Neural crest cell (in vitro differentiated cells): ENCODE measurements at places on chromosomes 3 and 15. TPM values are rescaled to one million over a fixed set of nuclear protein-coding genes. Genes with fewer than 3 reads are reported as not detected.

ROBO2 gene
- 26.0 and 27.9 TPM in 2 replicates for total RNA-seq

CRYGS gene
- total RNA-seq: 4.3 and 4.7 TPM in 2 replicates

ZBTB20 gene
- total RNA-seq: 12.4 and 13.9 TPM in 2 replicates

PRKCD gene
- 10.8 and 11.9 TPM in 2 replicates for total RNA-seq

PAQR9 gene
- 1.8 and 1.9 TPM in 2 replicates for total RNA-seq

ERICH6 gene
- total RNA-seq: 0.40 and 0.57 TPM in 2 replicates

SLC6A1 gene
- 0.42 and 0.45 TPM in 2 replicates for total RNA-seq

BTLA gene
- total RNA-seq: not detected in 2 replicates

- H3K4me3 ChIP-seq: no peak overlapping the region
- peak overlapping the region; percentile 40 for H3K27ac ChIP-seq
- no peaks in the 10 kb centered on the region for H3K36me3 ChIP-seq
- no peaks in the 10 kb centered on the region for H3K27me3 ChIP-seq
Observed at GRCh38 chr3:169836942-169837275, 24.2 kb upstream of the LRRC34 start.

- no peak for DNase-seq
- H3K27me3 ChIP-seq: no peaks in the 10 kb centered on the region
- no peak overlapping the region for H3K27ac ChIP-seq
Observed at GRCh38 chr3:179156775-179157174, 8.6 kb downstream of the PIK3CA start.

DNA sequence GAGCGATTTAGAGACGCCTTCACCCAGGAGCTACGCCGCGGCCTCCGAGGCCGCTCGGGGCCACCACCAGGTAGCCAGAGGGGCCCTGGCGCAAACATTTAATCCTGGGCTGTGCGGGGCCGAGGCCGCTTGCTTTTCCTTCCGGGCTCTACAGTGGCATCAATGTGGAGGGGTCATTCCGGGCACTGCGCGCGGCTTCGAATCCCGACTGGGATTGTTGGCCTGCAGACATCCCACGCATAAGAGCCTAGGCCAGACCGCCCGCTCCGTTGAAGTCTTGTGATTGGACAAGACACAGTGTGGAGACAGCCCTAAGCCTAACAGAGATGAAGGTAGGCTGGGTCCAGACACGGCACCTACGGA is 568 bp upstream of the NCBP2 start:
- peaks cover 39% of the 10 kb centered on the region for H3K4me1 ChIP-seq
- DNase-seq: no peak
- peak overlapping the region; percentile 98 for H3K4me3 ChIP-seq
- peaks cover 4% of the 10 kb centered on the region for H3K27me3 ChIP-seq

DNA sequence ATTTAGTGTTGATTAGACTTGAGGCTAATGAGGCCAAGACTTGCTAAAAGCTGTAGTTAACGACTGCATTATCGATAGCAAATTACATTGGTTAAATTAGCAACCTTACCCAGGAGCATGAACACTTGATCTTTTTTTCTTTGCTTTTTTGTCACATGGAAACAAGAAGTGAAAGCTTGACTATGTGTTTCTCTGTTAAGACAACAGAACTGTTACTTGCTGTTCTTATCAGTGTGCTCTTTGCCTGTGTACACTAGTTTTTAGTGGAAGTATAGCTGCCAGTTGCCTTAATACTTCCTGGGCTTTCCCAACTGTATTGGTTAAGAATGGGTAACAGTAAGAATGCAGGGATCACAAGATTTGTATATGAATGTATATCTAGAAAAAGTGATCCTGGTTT is 625.5 kb downstream of the NAALADL2 start:
- H3K4me1 ChIP-seq: no peaks in the 10 kb centered on the region
- no peaks in the 10 kb centered on the region for H3K27me3 ChIP-seq
- no peak for DNase-seq

DNA sequence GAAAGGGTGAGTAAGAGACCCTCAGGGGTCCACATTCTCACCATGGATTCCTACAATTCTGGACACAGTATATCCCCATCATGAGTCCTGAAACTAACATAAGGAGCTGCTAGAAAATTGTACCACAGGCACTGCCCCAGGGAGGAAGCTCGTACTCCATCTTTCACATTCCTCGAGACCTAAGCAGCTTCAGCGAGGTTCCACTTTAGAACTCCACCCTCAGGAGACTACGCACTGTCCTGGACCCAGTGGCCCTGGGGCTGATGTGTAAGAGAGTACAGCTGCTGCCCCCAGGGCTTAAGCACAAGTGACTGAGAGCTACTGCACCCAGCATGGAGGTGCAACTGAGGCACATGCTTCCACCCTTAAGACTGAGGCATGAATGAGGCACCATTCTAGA is 352.5 kb downstream of the ZNF385D start:
- H3K4me1 ChIP-seq: no peaks in the 10 kb centered on the region
- no peaks in the 10 kb centered on the region for H3K27me3 ChIP-seq
- H3K4me3 ChIP-seq: no peak overlapping the region
- no peak for DNase-seq
- H3K27ac ChIP-seq: no peak overlapping the region
- no peaks in the 10 kb centered on the region for H3K36me3 ChIP-seq

DNA sequence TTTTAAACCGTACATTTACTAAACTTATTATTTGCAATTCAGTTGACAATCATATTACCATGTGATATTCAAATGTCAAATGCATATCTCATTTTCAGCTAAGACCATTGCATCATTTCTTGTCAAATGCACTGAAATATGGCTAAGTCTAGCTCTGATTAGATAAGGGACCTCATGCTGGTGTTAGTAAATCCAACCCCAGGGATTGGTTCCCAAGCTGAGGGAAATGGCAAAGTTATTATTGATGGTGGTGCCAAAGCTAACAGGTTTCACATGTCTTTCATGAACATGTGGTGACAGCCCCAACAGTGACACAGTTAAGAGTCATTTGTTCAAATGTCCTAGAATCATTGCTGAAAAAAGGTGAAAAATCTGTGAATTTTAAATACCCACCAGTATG is 641.1 kb downstream of the MECOM start:
- no peaks in the 10 kb centered on the region for H3K36me3 ChIP-seq
- H3K27ac ChIP-seq: no peak overlapping the region
- DNase-seq: no peak
- peaks cover 21% of the 10 kb centered on the region for H3K4me1 ChIP-seq

GRCh38 chr3:50815844-50816243 is 141.1 kb downstream of the DOCK3 start:
- peaks cover 11% of the 10 kb centered on the region for H3K4me1 ChIP-seq
- no peaks in the 10 kb centered on the region for H3K36me3 ChIP-seq
- no peaks in the 10 kb centered on the region for H3K27me3 ChIP-seq
- DNase-seq: no peak
- H3K27ac ChIP-seq: no peak overlapping the region
- no peak overlapping the region for H3K4me3 ChIP-seq

GRCh38 chr15:39251413-39252133 is 329.3 kb upstream of the THBS1 start:
- H3K36me3 ChIP-seq: no peaks in the 10 kb centered on the region
- H3K27ac ChIP-seq: no peak overlapping the region
- no peak overlapping the region for H3K4me3 ChIP-seq
- H3K27me3 ChIP-seq: no peaks in the 10 kb centered on the region
- H3K4me1 ChIP-seq: peaks cover 12% of the 10 kb centered on the region

- H3K4me3 ChIP-seq: no peak overlapping the region
- H3K27me3 ChIP-seq: no peaks in the 10 kb centered on the region
- peaks cover 62% of the 10 kb centered on the region for H3K4me1 ChIP-seq
- DNase-seq: no peak
- H3K27ac ChIP-seq: no peak overlapping the region
- H3K36me3 ChIP-seq: peaks cover 9% of the 10 kb centered on the region
Observed at GRCh38 chr15:68606375-68606774, 27.6 kb downstream of the CORO2B start.

DNA sequence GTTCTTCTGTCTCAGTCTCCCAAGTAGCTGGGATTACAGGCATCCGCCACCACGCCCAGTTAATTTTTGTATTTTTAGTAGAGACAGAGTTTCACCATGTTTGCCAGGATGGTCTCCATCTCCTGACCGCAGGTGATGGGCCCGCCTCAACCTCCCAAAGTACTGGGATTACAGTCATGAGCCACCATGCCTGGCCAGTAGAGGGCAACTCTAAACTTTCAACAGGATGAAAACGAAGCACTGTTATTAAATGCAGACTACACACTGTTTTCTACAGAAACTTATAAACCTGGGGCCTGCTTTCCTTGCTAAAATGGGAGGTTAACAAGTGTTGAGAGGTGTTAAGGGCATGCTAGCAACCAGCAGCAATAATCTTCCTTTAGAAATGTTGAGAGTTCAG is 7.6 kb downstream of the ARPC4 start:
- peaks cover 20% of the 10 kb centered on the region for H3K36me3 ChIP-seq
- H3K4me3 ChIP-seq: no peak overlapping the region
- H3K27ac ChIP-seq: no peak overlapping the region
- no peak for DNase-seq
- H3K27me3 ChIP-seq: no peaks in the 10 kb centered on the region
- H3K4me1 ChIP-seq: no peaks in the 10 kb centered on the region

GRCh38 chr3:25385807-25386460 is 42.1 kb upstream of the RARB start:
- no peak overlapping the region for H3K4me3 ChIP-seq
- H3K27ac ChIP-seq: no peak overlapping the region
- DNase-seq: no peak
- no peaks in the 10 kb centered on the region for H3K27me3 ChIP-seq

GRCh38 chr3:135165260-135165659 is 370.2 kb downstream of the EPHB1 start:
- peaks cover 31% of the 10 kb centered on the region for H3K4me1 ChIP-seq
- H3K4me3 ChIP-seq: no peak overlapping the region
- no peaks in the 10 kb centered on the region for H3K27me3 ChIP-seq
- peak overlapping the region; percentile 35 for H3K27ac ChIP-seq
- DNase-seq: no peak
- peaks cover 3% of the 10 kb centered on the region for H3K36me3 ChIP-seq

DNA sequence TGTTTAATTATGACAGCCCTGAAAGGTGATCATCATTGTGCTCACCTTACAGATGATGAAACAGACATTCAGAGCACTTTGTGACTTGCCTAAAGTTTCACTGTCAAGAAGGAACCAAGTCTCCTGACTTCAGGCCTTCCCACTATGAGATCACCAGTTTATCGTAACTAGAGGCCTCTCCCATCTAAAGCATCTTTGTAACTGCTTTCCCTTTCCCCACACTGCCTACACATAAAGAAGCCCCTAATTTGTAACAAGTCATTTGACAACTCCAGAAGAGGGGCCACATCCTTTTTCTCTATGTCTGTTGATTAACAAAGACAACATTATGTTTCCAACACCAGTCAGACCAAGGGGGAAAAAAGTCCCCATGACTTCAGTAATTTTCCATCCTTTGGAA is 1.1 kb downstream of the KLHL6 start:
- H3K27me3 ChIP-seq: no peaks in the 10 kb centered on the region
- H3K4me1 ChIP-seq: peaks cover 25% of the 10 kb centered on the region
- H3K36me3 ChIP-seq: no peaks in the 10 kb centered on the region
- peak overlapping the region; percentile 14 for H3K27ac ChIP-seq
- no peak for DNase-seq

- no peak overlapping the region for H3K27ac ChIP-seq
- no peaks in the 10 kb centered on the region for H3K27me3 ChIP-seq
- H3K4me1 ChIP-seq: no peaks in the 10 kb centered on the region
- no peak for DNase-seq
- no peaks in the 10 kb centered on the region for H3K36me3 ChIP-seq
- no peak overlapping the region for H3K4me3 ChIP-seq
Observed at GRCh38 chr3:165440380-165440779, 244.2 kb upstream of the SLITRK3 start.

DNA sequence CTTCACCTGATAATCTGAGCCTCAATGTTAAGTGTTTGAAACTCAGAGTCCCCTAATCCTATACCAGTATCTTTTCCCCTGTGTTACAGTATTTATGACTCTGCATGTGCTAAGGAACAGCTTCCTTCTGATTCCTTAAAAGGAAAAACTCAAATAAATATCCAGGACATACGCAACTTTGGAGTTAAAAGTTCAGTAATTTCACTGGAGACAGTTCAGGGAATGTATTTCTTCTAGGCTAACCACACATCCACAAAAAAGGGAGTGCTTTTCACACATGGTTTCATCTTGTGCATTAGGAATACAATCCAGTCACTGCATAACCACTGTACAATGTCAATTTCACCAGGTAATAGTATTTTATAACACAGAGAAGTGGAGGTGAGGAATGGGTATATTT is 31.0 kb downstream of the PGBD4 start:
- no peaks in the 10 kb centered on the region for H3K36me3 ChIP-seq
- H3K4me1 ChIP-seq: no peaks in the 10 kb centered on the region
- H3K27ac ChIP-seq: no peak overlapping the region
- DNase-seq: no peak
- H3K4me3 ChIP-seq: no peak overlapping the region
